ENCODE measurements at places on chromosomes 12 and 14.

- DNase-seq: no peak
These were observed 57.0 kb downstream of the MON2 start for GRCh38 chr12:62523619-62524018.

- no peak for DNase-seq
These were observed 133.7 kb downstream of the MDGA2 start for GRCh38 chr14:47541662-47542061.

DNA sequence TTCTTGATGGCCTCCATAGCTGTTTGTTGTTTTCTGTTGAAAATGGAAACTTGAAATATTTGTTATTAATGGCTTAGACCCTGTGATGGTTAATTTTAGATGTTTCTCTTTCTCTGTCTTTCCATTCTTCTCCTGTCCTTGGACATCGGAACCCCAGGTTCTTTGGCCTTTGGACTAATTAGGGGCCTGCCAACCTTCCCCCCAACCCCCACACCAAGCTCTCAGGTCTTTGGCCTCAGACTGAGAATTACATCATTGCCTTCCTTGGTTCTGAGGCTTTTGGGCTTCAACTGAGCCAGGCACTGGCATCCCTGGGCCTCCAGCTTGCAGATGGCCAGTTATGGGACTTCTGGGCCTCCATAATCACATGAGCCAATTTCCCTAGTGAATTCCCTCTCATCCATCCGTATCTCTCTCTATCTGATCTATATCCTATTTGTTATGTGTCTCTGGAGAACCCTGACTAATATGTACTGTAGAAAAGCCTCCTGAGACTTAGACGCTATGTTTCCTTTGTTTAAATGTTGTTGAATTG, 71.6 kb downstream of the FGD4 start:
- DNase-seq: no peak

DNA sequence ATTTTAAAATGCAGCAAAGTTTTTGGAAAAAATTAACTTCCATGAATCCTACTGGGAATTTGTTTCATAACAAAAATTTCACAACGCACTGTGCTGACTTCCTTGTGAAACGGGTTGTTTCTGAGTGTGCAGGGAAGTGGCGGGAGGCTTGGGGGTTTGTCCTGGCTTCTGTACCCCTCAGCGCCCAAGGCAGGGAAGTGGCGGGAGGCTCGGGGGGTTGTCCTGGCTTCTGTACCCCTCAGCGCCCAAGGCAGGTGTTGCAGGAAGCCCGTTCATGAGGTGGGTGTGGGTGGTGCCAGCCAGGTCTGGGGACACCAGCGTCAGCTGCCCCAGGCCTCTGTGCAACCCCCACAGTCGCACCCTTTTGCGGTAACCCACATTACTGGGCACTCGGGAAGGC, 25.1 kb downstream of the ADGRD1 start:
- no peak for DNase-seq

DNA sequence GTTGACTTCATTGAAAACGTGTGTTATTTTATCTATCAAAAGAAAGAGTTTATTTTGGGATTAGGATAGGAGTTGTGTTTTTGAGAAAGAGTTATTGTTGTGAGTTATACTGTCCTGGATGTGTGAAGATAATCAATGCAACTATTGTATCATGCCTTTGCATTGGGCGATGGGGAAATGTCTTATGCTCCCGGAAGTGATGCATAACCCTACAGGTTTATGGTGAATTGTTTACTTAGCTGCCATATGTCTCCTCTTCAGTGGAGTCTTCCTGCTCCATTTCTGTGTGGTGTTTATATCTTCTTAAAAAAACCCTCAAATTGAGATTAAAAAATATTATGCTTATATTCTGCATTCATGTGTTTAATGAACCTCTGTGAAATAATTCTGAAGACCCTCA, 6.5 kb downstream of the PDE3A start:
- DNase-seq: no peak

- peak; percentile 47 for DNase-seq
These were observed 322.4 kb downstream of the BCL11B start for GRCh38 chr14:98949481-98950135.

DNA sequence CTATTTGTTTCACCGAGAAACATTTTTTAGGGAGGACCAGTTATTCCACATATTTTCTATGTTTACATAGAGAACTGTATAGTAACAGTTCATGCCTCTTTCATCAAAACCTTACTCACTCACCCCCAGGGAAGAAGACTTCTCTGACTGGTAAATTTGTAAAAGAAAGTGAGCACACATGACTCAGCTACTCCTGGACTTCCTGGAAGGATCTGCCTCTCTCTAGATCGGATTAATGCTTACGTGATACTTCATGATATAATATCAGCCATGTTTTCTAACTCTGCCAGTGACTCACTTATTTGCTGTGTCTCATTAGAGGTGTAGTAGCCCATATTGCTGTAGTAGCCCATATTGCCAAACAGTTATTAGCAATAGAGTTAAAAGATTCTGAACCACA, 494.3 kb upstream of the ATXN7L3B start:
- no peak for DNase-seq

DNA sequence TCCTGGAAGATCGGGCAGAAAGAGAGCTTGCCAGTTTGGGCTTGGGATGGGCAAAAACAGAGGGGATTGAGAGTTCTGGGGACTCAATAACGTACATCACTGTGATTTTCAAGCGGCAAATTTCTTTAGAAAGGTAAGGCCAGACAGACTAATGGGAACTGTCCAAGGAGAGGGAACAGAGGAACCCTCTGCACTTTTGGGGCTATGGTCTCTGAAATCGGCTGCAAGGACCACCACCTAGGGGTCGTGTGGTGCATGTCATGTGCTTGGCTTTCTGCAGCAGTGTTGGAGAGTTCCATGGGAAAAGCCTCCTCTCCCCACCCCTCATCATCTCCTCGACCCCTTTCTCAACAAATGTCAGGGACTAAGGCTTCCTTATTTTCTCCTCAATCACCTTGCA, 79.6 kb downstream of the PPM1A start:
- peak; percentile 12 for DNase-seq

DNA sequence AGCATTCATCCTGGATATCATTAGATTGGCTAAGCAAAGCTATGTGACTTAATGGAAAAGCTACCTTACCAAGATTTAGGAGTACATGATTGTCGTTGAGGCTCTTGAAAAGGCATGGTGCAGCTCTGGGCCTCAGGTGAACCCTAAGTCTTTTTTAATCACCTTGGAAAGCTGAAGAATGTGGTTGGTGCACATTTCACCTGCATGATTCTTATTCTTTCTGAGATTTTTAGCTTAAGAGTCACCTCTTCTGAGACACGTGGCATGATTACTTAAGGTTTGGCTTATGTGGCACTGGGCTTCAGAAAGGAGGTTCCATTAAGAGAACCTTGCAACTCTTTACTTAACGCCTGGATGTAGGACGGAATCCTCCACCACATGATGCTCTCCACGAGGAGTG, 498.5 kb downstream of the TMEM117 start:
- no peak for DNase-seq

GRCh38 chr14:103932791-103933490, 4.7 kb downstream of the TDRD9 start:
- DNase-seq: peak; percentile 46

GRCh38 chr14:96252999-96253539, 2.9 kb upstream of the BDKRB1 start:
- DNase-seq: peak; percentile 32

DNA sequence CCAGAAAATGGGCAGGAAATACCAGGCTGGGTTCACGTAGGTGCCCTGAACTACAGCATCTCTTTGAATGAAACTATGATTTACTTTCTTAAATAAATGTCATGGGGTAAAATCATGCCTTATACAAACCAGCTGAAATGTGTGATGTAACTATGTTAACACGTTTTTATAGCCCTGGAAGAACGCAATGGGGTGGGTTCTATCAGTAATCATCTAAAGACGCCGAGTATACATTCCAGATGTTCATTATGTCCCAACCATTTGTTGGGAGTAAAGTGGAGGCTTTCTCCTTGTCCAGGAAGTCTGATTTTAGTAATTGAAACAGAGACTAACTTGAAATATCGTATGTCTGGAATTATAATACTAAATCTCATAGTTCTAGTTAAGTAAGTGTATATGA, 16.2 kb upstream of the IGF1 start:
- DNase-seq: no peak

GRCh38 chr14:80850197-80850814, 91.2 kb downstream of the CEP128 start:
- DNase-seq: peak; percentile 44

DNA sequence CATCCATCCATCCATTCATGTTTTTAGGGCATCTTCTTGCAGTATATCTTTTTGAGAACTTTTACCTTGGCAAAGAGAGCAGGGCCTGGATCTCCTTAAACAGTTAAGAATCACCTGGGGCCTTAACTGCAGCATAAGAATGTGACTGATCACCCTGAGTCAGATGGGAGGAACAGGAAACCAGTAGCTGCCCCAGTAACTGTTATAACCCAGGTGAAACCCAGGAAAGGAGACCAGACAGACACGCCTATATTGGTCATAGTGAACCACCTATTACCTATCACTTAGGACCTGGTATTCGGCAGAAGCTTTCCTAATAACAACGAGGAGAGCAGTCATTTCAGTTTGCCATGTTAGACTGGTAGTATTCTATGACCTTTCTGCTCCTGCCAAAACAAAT, 43.4 kb upstream of the NR2C1 start:
- no peak for DNase-seq

GRCh38 chr12:4137015-4137414, 136.5 kb upstream of the CCND2 start:
- DNase-seq: no peak

DNA sequence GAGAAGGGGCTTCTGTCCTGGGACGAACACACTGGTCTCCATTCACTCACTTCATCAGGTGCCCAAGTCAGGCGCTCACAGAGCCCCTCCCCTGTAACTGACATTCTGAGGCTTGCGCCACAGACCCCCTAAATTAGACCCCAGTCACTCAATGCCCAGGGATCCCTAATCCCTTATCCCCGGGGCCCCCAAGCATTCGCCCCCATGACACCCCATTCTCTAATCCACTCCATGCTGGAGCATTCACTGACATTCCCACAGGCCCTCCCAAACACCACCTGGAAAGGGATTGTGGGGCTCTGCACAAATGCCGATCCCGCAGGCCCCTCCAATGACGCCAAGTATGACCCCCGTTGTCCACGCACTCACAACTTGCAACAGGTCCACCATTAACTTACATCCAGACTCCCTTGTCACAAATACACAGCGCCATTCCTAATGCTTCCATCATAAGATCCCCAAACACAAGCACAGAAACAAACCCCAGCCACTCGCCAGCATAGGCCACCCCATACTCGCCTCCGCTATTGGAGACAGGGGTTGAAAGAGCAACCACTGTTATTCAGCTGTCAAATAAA, 1.5 kb downstream of the ZNF605 start:
- peak; percentile 33 for DNase-seq

DNA sequence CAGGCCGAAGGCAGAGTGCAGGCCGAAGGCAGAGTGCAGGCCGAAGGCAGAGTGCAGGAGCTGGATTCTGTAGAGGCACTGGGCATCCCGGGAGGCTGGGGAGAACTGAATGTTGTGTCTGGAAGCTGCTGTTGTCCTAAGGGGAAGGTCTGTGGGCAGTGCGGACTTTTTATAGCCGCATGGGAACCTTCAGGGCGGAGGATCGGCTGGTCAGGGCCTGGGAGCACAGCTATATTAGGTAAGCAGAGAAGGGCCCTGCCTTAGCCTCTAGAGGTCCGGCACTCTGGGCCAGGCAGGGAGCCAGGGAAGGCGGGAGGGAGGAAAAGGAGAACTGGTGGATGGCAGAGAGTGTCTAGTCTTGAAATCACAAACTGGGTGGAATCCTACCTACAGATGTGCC, 14.2 kb downstream of the CABP1 start:
- no peak for DNase-seq

DNA sequence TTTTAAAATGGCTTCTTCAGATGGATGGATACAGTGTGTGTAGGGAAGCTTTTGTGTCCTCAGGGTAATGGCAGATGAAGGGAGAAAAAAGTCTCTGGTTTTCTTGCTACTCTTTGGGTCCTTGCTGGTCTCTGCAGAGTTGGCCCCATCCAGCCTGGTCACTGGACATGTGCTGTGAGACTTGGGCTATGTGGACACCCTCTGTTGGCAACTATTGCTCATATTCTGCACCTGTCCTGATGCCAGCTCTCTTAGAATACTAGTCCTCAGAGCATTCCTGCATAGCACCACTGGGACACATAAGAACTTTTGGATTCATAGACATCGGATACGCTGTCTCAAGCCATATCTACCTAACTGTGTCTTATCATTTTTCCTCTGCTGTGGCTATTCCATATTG, 20.0 kb downstream of the NAV3 start:
- DNase-seq: no peak

GRCh38 chr14:65846196-65846868, 433.8 kb downstream of the FUT8 start:
- DNase-seq: peak; percentile 15

DNA sequence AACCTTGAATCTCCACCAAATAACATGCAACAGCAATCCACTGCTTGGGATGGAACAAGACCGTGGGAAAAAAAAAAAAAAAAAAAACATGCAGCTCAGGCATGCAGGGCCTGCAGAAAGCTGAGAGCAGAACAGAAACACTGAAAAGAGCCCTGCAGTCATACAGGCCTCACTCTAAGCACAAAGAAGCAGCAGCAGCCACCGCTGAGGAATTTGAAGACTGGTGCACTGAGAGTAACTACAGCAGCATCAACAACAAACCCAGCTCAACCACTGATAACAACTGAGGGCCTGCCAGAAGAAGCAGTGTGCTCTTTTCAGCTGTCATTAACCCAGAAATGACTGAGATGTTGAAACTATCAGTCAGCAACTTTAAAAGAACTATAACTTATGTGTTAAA, 354.7 kb upstream of the TMTC1 start:
- DNase-seq: no peak

- peak; percentile 79 for DNase-seq
These were observed 8.9 kb downstream of the APAF1 start for GRCh38 chr12:98653866-98654493.

GRCh38 chr12:113167868-113168267, 17.4 kb downstream of the DDX54 start:
- DNase-seq: no peak

DNA sequence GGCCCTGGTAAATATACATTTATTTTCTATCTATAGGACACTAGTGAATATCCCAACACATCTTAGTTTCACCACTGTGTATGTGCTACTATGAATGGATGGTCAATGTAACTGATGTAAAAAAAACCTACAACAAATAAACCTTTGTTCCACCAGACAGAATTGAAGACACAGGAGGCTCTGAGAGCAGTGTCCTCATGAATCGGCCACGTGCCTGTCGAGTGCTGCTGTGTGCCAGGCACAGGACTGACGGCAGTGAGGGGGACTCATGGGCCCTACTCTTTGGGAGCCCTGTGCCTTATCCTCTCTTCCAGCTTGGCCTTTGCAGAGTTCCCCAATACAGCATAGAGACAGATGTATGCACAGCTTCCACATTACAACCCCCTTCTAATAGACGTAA, 18.2 kb downstream of the CINP start:
- no peak for DNase-seq

DNA sequence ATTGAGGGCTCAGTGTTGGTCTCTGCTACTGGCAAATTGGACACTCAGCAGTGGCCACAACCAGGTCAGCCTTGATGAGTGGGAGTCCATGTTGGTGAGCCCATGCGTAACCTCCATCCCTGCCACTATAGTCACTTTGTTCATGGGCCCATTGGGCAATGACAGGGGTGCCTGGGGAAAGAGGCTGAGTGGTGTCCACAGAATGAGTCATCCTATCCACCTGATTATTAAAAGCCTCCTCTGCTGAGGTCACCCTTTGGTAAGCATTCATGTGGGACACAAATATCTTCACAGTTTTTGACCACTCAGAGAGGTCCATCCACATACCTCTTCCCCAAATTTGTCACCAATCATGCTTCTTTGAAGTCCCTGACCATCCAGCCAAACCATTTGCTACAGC, 50.0 kb downstream of the FIGNL2 start:
- DNase-seq: no peak

- no peak for DNase-seq
These were observed 126.6 kb downstream of the CHST11 start for GRCh38 chr12:104583301-104583700.

Data from NB4 (cell line).